ENCODE measurements at places on chromosomes 11 and 22.

- DNase-seq, result peak; percentile 31
Measured at GRCh38 chr11:60528934-60529333, 13.7 kb downstream of the MS4A13 start.

DNA sequence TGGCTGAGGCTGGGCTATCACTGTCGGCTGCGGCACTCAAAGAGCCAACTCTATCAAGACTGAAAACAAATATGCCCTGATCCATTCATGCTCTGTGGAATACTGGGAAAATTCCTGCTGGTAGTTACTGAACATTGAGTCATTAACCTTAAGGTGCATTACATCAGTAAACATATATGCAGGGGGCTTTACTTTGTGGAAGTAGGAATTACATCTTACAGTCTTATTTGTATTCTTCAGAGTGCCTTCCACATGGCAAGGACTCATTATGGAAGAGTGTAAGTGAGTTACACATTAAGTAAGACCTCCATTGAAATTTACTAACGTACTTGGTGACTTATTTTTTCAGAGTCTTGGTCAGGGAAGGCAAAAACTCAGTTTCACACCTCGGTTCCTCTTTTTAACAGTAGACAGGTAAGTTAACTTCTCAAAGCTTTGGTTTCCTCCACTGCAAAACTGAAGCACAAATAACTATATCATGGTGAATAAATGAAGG lies 4.5 kb downstream of the OR5B21 start:
- DNase-seq, result peak; percentile 17

DNA sequence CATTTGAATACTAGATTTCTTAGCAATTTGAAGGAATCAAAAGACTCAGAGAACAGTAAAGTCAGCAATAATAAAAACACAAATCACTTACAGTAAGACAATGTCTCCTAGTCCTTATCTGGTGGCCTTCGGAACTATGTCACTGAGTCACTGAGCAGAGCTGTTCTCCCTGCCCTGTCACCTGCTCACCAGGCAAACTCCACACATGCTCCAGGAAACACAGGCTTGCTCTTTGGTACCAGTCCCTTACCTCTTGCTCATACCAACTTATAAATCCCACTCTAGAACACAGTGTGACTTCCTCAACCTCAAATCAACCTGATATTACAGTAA lies 81.1 kb upstream of the CHRM4 start:
- no peak for DNase-seq

DNA sequence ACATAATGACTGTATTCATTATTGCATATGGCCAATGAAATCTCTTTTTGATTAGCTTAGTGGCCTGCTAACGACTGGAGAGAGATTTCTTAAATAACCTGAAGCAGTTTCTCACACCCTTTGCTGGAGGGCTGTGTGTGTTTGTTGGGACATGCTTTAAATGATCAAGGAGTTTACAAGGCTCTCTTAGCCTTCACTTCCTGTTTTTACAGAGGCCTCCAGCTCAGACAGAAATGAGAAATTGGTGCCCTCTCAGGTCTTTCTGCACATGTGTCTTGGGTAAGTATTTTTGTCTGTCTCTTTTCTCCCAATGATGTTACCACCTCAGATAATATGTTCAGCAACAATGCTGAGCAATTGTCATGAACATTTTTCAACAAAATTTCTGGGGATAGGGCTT lies 884.4 kb upstream of the CNTN5 start:
- no peak for DNase-seq

- no peak for DNase-seq
Measured at GRCh38 chr11:69351460-69351859, 57.5 kb downstream of the MYEOV start.

All from GM06990 (cell line).